Hypothalamus (tissue), 51 donors: ENCODE measurements at places on chromosomes 13 and 19.

DNA sequence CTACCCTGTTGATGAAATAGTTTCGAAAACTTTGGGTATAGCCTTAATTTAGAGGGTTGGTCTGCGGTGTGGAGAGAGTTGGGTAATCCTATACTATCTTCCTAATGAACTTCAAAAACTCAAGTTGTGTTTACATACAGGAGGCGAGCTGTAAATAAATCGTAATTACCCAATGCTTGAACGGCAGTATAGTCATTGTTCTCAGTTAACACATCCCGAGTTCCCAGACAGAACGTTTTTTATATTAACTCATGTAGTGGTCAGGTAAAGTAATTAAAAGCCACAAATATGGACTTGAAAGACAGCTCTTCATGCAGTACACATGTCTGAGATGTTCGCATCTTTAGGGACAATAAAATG is 1.5 kb downstream of the PDS5B start:
- DNase-seq: no peak

DNA sequence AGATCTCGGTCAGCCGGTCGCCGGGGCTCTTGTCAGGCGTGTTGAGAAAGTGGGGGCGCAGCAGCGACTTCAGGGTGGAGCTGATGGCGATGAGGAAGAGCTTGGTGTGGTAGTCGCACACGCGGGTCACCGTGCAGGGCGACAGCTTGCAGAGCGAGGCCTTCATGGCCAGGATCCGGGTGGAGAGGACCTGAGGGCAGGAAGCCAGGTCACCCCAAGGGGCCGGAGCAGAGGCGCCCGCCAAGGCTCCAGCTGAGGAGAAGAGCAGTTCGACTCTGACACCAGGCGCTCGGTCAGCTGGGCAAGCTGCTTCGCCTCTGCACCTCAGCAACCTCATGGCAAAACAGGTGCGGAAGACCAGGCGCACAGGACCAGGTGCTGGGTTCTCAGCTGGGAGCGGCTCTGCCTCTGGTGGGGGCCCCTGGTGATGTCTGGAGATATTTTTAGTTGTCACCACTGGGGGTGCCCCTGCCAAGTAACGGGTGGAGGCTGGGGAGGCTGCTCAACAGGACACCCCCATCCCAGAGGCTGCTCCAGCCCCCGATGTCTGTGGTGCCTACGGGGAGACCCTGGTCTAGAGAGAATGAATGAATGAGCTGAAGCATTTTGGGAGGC is 15.9 kb downstream of the CFD start:
- no peak for DNase-seq

- DNase-seq: no peak
These were observed 191.8 kb downstream of the GGACT start for GRCh38 chr13:100396776-100397175.

- no peak for DNase-seq
These were observed 99.0 kb upstream of the MRI1 start for GRCh38 chr19:13665125-13665905.

DNA sequence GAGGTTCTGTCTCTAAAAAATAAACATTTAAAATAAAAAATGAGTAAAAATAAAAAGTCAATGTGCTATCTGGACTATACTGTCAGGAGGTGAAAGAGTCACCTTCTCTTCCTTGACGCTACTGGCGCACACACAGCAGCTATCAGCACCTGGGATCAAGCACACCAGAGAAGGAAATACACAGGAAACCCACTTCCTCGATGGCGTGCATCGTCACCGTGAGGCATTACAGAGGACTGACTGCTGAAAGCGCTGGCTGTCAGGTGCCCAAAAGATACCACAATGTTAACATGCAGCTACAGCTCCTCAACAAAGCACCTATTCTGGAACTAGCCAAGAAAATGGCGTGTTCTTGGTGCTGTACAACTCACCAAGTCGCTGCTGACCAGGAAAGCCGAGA is 6.1 kb downstream of the SLC35E1 start:
- no peak for DNase-seq

GRCh38 chr19:9958379-9958821 is 22.1 kb upstream of the OLFM2 start:
- DNase-seq: no peak

- no peak for DNase-seq
These were observed 11.5 kb downstream of the UBXN6 start for GRCh38 chr19:4445963-4446703.

DNA sequence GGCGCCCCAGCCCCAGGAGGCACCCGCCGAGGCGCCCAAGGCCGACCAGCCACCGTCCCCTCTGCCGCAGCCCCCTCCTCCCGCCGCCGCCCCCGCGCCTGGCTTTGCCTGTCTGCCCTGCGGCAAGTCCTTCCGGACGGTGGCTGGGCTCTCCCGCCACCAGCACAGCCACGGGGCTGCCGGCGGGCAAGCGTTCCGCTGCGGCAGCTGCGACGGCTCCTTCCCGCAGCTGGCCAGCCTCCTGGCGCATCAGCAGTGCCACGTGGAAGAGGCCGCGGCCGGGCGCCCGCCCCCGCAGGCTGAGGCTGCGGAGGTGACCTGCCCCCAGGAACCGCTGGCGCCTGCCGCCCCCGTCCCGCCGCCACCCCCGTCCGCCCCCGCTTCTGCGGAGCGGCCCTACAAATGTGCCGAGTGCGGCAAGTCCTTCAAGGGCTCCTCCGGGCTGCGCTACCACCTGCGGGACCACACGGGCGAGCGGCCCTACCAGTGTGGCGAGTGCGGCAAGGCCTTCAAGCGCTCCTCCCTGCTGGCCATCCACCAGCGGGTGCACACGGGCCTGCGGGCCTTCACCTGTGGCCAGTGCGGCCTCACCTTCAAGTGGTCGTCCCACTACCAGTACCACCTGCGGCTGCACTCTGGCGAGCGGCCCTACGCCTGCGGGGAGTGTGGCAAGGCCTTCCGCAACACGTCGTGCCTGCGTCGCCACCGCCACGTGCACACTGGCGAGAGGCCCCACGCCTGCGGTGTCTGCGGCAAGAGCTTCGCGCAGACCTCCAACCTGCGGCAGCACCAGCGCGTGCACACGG is 2.6 kb upstream of the NAT14 start:
- DNase-seq: no peak

- DNase-seq: no peak
These were observed 14.0 kb downstream of the CD70 start for GRCh38 chr19:6576869-6577475.

DNA sequence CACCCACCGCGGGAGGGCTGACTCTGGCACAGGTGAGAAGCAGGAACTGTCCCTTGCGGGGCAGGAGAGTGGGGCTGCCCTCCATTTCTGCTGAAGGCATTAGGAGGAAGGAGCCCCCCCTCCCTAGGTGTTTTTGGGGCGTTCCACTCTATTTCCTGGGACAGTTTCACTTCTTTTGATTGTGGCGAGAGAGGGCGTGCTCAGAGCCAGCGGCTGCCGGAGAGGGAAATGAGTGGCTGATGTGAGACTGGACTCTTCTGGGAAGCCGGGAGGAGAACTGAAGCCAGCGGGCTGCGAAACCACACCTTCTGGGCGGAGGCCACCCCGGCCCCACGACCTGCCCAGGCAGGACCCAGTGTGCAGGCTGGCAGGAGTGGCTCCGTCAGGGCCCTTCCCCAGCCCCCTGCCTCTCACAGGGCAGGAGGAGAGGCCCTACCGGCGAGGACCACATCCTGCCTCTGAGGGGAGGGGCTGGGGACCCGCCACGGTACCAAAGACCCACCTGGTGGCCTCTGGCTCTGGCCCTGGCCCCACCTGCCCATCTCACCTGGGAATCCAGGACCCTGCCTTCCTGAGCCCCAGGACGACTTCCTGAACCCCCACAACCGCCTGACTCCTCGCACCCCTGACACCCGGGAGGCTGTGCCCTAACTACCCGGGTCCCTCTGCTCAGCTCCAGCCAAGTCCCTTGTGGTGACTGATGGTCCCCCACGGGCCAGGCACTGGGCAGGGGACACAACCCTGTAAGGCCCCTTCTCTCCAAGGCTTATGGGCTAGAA is 25.9 kb downstream of the MPND start:
- DNase-seq: peak; percentile 26

- no peak for DNase-seq
These were observed 21.5 kb upstream of the GSX1 start for GRCh38 chr13:27770809-27771208.

- no peak for DNase-seq
These were observed 989 bp downstream of the ZNF766 start for GRCh38 chr19:52270266-52270885.

DNA sequence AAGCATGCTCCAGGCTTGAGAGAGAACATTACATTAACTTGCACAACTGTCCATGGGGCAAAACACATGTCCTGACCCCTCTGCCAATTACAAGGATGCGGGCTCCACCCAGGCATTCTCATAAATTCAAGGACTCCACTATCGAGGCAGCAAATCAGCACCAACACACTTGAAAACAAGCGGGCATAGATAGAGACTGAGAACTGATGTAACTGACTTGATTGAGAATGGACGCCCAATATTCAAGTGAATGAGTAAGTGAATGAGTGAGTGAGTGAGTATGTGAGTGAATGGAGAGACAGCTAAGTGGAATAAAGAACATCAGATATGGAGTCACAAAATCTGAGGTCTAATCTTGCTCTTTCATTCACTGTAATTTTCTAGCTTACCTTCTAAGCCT is 75.0 kb upstream of the VSTM2B start:
- no peak for DNase-seq

DNA sequence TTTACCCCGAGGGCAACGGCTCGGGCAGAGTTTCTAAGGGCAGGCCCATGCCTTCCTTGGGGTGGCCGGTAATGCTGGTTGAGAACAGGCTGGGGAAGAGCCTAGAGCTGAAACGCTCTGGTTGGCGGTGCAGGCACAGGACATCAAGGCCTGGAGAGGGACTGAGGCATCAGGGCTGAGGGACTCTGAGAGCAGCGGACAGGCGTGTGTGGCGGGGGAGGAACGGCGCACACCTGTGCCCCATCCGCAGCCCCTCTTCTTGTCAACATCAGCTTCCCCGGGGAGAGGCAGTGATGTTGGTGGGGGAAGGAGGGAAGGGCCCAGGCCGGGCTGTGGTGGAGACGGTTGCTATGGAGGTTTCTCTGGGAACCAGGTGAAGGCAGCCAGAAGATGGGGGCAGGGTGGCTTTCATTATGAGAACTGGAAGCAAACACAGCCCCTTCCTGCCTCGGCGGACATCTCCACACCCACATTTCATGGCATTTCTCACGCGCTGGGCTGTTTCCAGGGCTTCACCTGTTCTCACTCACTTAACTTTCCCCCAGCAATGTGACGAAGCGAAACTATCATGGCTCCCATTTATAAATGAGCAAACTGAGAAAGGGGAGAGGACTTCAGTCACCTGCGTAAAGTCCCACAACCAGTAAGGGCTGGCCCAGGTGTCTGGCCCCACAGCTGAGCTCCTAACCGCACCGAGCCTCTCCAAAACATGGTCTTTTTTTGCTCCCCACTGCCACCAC is 8.2 kb upstream of the ATF5 start:
- no peak for DNase-seq

DNA sequence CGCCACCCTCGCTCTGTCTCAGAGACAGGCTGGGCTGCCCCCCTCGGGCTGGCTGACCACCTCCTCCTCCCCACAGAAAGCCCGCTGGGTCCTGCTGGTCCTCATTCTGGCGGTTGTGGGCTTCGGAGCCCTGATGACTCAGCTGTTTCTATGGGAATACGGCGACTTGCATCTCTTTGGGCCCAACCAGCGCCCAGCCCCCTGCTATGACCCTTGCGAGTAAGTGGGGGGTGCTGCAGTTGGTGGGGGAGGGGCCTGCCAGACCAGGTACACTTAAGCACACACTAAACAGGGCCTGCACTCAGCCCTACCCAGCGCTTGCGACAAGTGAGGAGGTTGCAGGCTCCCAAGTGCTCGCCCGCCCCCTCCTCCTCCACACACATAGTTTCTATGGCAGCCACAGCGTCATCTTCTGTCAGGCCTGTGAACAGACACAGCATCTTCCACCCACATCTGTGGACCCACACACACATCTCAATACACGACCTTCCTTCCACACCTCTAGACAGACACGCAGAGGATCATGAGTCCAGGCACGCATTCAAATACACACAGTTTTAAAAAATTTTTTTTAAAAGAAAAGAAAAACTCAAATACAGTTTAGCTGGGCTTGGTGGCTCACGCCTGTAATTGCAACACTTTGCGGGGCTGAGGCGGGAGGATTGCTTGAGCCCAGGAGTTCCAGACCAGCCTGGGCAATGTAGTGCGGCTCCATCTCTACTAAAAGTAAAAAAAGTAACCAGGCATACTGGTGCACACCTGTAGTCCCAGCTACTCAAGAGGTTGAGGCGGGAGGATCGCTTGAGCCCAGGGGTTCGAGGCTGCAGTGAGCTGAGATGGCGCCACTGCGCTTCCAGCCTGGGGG is 18.4 kb downstream of the PLD3 start:
- DNase-seq: no peak

DNA sequence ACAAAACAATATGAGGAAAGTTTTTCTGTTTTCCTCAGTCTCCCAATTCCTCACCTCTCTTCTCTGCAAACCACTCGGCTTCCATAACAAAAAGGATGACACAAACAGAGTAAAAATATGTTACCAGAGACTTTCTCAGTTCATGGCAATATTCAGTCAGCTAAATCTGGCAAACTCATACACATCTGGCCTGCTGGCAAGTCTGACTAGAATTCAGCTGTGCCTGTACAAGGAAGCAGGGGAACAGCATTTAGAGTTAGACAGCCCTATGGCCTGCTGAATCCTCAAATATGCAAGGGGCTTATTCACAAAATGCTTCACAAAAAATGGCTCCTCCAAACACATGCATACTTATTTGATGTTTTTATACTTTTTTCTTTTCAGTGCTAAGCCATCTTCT is 227.8 kb downstream of the ENOX1 start:
- DNase-seq: no peak

DNA sequence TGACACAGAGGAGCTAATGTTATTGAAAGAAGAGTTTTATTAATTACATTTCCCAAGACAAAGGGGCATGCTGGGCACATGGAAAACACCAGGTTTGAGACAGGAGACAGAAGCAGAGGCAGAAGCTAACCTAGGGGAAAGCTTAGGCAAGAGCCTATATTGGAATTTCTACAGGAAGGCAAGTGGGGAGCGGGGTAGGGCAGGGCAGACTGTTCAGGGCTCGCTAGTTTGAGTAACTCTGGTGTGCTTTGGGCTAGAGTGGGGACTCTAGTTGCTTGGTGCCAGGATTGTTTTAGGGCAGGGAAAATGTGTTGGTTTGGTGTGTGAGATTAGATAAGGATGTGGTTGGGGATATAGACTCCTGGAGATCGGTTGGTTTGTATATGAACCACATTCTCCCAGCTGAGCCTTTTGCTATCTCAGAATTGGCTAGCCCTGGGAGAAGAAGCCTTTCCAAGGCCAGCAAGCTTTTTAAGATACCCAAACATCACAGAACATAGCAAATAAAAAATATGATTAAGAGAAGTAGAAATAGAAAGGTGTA is 8.4 kb upstream of the UFM1 start:
- DNase-seq: no peak
